Activated T-cell treated with anti-CD3 and anti-CD28 coated beads, Interleukin-2, amount 50 U/mL, for 72 hours (primary cell): ENCODE measurements at places on chromosomes 7 and 10. TPM values are rescaled to one million over a fixed set of nuclear protein-coding genes. Genes with fewer than 3 reads are reported as not detected.
A peak's percentile ranks its signal among the peaks of the same experiment; 100 is the strongest.

The KLLN gene
- total RNA-seq = 0.46 TPM

The WAPL gene
- 53.6 TPM for total RNA-seq

DNA sequence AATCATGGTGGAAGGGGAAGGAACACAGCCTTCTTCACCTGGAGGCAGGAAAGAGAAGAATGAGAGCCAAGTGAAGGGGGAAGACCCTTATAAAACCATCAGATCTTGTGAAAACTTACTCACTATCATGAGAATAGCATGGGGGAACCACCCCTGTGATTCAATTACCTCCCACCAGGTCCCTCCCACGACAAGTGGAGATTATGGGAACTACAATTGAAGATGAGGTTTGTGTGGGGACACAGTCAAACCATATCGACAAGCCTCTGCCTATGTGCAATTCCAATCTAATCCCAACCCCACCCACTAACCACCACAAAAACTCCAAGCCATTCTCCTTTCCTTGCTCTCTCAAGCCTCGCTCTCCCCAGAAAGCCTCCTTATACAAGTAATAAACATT lies 69.2 kb downstream of the TAC1 start:
- no peak for DNase-seq

GRCh38 chr7:106346678-106347217 lies 62.0 kb upstream of the NAMPT start:
- peak; percentile 66 for DNase-seq

DNA sequence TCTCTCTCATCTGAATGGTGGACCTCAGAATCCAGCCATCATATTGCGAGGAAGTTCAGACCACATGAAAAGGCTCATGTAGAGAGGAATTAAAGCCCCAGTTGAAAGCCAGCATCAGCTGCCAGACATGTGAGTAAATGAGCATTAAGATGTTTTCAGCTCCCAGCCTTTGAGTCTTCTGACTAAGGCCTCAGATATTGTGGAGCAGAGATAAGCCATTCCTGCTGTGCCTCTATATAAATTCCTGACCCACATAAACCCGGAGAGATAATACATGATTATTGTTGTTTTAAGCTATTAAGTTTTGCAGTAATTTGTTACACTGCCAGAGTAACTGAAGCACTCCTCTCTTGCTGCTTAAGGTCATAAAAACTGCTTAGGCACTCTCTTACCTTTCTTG lies 14.6 kb downstream of the FAM149B1 start:
- no peak for DNase-seq

DNA sequence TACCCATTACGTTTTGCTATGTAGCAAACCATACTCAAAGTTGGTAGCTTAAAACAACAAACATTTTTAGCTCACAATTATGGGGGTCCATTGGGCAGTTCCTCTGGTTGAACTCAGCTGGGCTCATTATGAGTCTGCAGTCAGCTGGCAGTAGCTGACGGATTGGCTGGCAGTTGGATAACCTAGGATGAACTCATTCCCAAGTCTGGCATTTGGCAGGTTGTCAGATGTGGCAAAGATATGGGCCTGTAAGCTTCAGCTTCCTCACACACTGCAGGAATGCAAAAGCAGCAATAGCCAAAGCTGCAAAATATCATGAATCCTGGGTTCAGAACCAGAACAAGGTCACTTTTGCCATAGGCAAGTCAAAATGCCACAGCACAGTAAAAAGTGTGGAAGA lies 412.2 kb upstream of the SORCS1 start:
- no peak for DNase-seq
